Hematopoietic multipotent progenitor cell treated with erythropoietin and hydrocortisone succinate and interleukin-3 and kit ligand, for 8 days (in vitro differentiated cells): ENCODE measurements at places on chromosomes 1 and 21.
A peak's percentile ranks its signal among the peaks of the same experiment; 100 is the strongest.

DNA sequence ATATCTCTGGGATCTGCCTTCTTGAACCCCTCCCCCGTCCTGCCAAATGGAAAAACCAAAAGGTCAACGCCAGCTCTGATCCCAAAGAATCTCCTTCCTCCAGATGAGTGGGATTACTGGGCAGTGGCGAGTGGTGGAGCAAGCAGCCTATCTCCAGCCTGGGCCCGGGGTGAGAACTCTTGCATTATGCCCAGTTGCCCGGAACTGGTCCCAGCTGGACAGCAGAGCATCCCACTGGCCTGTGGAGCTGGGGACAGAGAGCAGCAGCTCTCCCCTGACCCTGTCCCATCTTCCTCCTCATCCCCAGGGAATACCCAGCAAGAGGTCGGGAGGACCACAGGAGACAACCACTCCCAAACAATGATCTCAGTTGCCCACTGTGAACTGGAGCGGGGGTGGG lies 130.5 kb downstream of the TMEM53 start:
- DNase-seq: no peak

- DNase-seq: no peak
These were observed 109.2 kb upstream of the RUNX3 start for GRCh38 chr1:25039229-25039628.

- peak; percentile 98 for DNase-seq
These were observed 126.7 kb downstream of the NR5A2 start for GRCh38 chr1:200154069-200154767.

- DNase-seq: no peak
These were observed 21.7 kb downstream of the UBE2T start for GRCh38 chr1:202320081-202320405.

DNA sequence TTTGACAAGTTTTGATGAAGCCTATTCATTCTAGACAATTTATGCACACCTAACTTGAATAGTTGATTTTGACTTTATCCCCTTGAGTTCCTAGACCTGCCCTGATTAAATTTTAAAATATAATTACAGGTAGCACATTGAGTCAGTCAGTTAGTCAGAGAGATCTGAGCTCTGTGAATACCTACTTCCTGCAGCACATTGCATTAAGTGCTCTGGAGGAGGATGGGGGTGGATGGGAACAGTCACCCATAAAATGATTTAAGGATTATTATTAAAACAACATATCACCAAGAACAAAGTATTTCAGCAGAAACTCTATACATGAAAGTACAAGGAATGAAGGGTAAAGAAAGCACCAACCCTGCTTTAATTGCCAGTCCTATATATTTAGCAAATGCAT lies 11.8 kb upstream of the RPF1 start:
- no peak for DNase-seq

- DNase-seq: no peak
These were observed 77.1 kb downstream of the XCL2 start for GRCh38 chr1:168466714-168467131.

DNA sequence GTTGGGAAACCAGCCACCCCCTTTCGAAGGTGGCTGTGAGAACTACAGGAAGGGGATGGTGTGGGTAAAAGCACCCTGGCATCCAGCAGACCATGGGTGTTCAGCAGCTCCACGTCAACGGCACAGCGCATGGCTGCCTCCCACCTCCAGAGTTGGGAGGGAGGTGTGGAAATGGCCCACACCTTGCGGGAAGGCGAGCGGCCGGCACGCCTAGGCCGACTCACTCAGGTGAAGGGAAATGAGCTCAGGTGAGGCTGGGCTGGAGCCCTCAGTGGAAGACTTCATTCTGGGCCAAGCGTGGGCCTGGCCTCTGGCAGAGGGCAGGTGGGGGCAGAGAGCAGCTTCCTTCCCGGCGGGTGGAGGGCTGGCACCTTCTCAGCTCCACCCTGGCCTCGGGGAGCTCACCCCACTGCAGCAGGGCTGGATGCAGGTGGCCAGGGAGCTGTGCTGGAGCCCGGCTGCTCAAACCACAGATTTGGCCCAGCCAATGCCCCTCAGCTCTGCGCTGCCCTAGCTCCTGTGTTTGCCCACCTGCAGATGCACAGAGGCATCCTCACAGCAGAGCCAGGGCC lies 24.8 kb upstream of the ALDH4A1 start:
- no peak for DNase-seq
